Transverse colon (tissue), 4 donors: ENCODE measurements at places on chromosomes 3 and 15. TPM values are rescaled to one million over a fixed set of nuclear protein-coding genes. Genes with fewer than 3 reads are reported as not detected.

GRCh38 chr3:86228101-86228500 lies 762.8 kb downstream of the VGLL3 start:
- DNase-seq: no peak
- no peak overlapping the region for H3K27ac ChIP-seq
- no peak overlapping the region for H3K4me3 ChIP-seq
- no peaks in the 10 kb centered on the region for H3K36me3 ChIP-seq

GRCh38 chr15:65981837-65982626 lies 112.7 kb downstream of the RAB11A start:
- H3K36me3 ChIP-seq: no peaks in the 10 kb centered on the region
- peaks cover 12% of the 10 kb centered on the region for H3K4me1 ChIP-seq
- DNase-seq: peak; percentile 65
- H3K27me3 ChIP-seq: peaks cover 40% of the 10 kb centered on the region
- no peak overlapping the region for H3K27ac ChIP-seq

DNA sequence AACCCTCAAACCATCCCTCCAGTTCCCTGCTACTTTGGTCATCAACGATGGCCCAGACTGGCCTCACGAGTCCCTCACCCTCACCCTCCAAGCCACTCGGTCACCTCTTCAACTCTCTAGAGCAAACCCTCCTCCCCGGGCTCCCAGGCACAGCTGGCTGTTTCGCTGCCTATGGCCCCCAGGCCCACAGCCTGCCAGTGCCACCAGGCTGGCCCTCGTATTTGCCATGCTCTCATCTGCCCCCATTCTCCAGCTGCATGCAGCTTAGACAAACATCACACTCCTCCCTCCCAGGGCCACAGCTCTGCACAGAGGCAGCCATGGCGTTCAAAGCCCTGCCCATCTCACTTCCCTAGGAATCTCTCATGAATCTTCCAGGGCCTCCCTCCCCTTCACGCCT lies 13.8 kb downstream of the RAB43 start:
- H3K27me3 ChIP-seq: no peaks in the 10 kb centered on the region
- H3K36me3 ChIP-seq: no peaks in the 10 kb centered on the region
- DNase-seq: no peak
- H3K27ac ChIP-seq: no peak overlapping the region
- no peak overlapping the region for H3K4me3 ChIP-seq
- H3K4me1 ChIP-seq: no peaks in the 10 kb centered on the region

DNA sequence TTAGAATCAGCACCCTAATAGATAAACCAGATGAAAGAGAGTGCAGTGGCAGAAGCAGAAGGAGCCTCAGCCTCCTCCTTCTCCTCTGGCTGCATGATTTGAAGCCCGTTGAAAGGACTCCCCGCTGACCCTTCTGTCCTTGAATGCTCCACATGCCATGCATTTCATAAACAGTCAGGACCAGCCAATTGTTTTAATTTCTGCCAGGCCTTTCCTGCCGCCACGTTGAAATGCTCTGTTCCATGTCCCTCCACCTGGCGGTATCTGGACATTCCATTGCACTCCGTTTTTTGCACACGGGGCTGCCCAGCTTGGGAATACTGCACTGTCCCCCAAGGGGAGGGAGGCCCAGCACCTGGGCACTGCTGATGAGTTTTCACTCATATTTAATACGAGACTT lies 35.2 kb upstream of the GLCE start:
- DNase-seq: no peak
- H3K4me3 ChIP-seq: no peak overlapping the region
- H3K27me3 ChIP-seq: no peaks in the 10 kb centered on the region
- H3K36me3 ChIP-seq: no peaks in the 10 kb centered on the region
- H3K4me1 ChIP-seq: peaks cover 9% of the 10 kb centered on the region

- H3K4me3 ChIP-seq: no peak overlapping the region
- H3K4me1 ChIP-seq: peaks cover 73% of the 10 kb centered on the region
- H3K27ac ChIP-seq: no peak overlapping the region
- no peaks in the 10 kb centered on the region for H3K36me3 ChIP-seq
Measured at GRCh38 chr15:59298225-59298853, 74.3 kb downstream of the MYO1E start.

The GPR156 gene
- not detected for total RNA-seq

The LRRN1 gene
- total RNA-seq: 0.55 TPM

The CHRM5 gene
- not detected for total RNA-seq

The LRRC49 gene
- total RNA-seq: 4.8 TPM
